ENCODE measurements at places on chromosomes 12 and 14. TPM values are rescaled to one million over a fixed set of nuclear protein-coding genes. Genes with fewer than 3 reads are reported as not detected.

DNA sequence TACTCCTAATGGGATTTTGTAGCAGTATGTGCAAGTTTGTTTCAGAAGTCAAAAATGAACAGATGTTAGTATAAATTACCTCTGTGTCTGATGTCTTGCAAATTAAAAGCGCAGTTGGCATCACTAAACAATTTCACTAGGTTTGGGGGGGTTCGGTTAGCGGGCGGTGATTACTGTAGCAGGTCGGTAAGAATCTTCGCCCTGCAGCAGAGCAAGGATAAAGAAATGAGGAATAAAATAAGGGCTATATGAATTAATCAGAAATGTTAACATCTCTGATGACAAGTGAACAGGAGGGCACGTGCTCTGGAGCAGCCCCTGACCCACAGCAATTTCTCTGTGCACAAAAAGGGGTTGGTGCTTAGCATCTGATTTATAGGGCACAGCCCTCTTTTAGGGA, 43.6 kb upstream of the VSX2 start:
- no peak for DNase-seq

CATSPERB gene
- polyA plus RNA-seq = 0.10 TPM

TAS2R20 gene
- polyA plus RNA-seq = 1.7 TPM

DNA sequence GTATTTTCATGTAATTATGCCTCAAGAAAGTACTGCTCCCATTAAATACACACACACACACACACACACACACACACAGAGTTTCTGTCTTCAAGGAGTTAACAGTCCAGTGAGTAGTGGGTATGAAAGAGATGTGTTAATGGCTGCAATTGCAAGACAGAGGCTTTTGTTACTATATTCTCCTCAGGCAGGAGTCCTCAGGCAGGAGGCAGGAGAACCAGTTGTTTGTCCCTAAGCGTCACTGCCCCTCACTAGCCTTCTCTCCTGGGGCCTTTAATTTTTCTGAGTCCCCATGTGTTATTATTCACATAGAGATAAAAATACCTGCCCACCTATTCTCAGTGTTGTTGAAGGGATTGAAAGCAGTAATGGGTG, 31.2 kb downstream of the DAD1 start:
- DNase-seq = no peak

- no peak for DNase-seq
These were observed 6.4 kb downstream of the NKX2-1 start for GRCh38 chr14:36513451-36514277.

- DNase-seq = no peak
These were observed 66.4 kb upstream of the FLRT2 start for GRCh38 chr14:85463512-85463911.

GRCh38 chr12:28824193-28824846, 324.8 kb upstream of the FAR2 start:
- no peak for DNase-seq

TCL1A gene
- 10.6 TPM for polyA plus RNA-seq

RERGL gene
- polyA plus RNA-seq = 0.48 TPM

DNA sequence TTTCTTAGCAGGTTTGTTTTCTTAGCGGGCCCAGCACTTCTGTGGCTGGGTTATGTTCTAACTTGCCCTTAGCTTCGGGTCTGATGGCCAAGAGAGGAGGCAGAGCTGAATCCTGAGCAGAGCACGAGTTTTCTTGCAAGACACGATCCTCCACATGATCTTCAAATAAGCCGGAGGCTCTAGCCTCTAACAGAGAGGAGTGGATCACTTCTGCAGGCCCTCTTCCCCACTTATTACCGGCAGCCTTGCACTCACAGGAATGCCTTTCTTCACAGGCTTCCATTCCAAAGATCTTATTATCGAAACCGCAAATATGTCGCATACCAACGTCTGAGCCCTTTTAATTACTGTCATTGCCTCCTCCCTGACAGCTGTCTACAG, 79.5 kb downstream of the SINHCAF start:
- DNase-seq = no peak

GPX2 gene
- polyA plus RNA-seq = not detected

CEBPE gene
- 0.14 TPM for polyA plus RNA-seq

DNA sequence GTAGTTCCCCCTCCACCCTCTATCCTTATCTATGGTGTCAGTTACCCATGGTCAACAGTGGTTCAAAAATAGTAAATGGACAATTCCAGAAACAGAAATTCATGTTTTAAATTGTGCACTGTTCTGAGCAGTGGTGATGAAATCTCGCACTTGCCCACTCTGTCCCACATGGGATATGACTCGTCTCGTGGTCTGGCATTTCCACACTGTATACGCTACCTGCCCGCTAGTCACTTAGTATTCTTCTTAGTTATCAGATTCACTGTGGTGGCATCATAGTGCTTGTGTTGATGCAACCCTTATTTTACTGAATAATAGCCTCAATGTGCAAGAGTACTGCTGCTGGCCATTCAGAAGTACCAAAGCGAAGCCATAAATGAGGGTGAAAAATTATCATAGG, 507.0 kb downstream of the SNAPC1 start:
- DNase-seq = no peak

SCNN1A gene
- polyA plus RNA-seq = 0.38 TPM

DNA sequence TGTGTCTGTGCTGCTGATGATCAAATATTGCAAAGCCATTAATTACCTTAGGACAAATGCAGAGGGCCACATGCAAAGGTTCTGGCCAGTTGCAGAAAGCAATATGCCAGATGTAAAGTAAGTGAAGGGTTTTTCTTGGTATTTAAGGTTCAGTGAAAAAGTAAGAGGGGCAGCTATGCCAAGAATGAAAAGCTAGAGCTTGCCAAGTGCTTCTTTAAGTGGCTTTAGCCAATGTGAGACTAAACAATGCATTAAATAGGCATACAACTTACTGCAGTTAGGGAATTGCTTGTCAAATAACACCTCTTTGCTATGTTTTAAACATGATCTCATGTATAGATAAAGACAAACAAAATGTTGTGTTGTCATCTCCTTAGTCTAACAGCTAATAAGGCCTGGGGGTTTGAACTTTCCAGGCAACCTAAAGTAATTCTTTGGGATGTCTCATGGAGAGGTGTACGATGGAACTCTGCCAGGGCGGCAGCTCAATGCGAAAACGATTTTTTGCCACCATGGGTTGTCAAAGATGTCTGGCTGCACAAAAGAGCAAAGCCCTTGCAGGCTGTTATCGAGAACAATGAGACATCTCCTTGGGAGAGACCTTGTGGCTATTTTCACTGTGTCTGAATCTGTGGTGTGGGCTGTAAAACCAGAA, 12.0 kb downstream of the IGF1 start:
- no peak for DNase-seq

DNA sequence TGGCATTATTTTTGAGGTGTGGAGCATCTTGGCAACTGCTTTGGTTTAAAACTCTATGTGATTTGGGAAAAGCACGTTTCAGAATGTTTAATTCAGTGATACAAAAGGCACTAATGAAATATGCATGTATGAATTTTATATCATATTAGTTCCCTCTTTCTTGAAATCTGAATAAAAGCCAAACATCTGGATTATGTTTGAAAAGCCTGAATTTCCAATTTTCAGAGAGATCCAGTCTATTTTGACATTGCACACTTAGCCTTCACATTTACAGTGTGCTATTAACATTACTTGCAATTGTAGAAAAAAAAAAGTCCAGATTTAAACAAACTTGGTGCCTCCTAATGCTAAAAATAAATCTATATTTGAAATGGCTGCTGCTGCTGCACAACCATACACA, 219.1 kb upstream of the NPAS3 start:
- peak; percentile 35 for DNase-seq

BICD1 gene
- polyA plus RNA-seq = 11.8 TPM

DNA sequence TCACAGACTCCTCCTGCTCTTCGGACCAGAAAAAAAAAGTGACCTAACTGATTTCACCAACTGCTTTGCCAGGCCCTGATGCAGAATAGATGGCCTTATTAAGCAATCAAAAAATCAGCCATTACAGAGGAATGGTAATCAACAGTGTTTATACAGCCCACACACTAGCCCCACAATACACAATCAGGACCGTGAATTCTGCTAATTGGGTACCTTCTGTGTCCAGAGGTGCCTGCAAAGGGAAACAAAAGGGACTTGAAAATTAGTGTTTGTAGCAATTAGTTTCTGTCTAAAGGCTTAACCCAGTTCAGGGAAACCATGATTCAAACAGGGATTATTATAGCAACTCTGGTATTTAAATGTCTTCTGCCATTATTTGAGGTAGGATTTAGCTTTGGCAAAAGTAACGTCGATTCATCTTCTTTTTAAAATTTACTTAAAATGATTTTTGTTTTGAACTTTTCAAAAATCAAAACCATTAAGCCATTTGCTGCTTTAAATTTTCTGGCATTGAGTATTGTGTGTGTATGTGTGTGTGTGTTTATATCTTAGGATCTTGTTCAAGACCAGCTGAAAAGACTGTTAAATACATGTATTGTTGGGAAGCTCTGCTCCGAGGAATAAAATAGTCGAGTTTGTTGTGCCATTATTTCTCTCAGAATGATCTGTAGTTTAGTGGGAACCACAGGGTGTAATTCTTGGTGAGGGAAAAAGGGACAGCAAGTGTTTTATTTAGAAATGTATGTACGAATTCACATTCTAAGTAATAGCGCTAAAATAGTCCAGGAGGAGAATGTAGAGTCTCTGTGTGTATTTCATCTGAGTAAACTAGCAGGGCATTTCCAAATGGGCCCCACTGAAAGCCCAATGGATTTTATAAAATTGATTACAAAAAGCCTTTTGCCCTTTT, 156.1 kb downstream of the PTCSC3 start:
- no peak for DNase-seq

LTA4H gene
- polyA plus RNA-seq = 73.9 TPM

- no peak for DNase-seq
These were observed 1.8 kb downstream of the JAG2 start for GRCh38 chr14:105166571-105167302.

SLC2A14 gene
- polyA plus RNA-seq = 0.58 TPM

GALNT8 gene
- polyA plus RNA-seq = 6.1 TPM

KRT2 gene
- polyA plus RNA-seq = not detected

- peak; percentile 78 for DNase-seq
These were observed at the start of gene ESPL1 for GRCh38 chr12:53267999-53268629. Gene ESPL1 (plus strand): TSS chr12:53268299. CDS start chr12:53268767, 468 bp downstream.

MYF5 gene
- polyA plus RNA-seq = 24.4 TPM

TMEM121 gene
- polyA plus RNA-seq = 2.0 TPM

DNA sequence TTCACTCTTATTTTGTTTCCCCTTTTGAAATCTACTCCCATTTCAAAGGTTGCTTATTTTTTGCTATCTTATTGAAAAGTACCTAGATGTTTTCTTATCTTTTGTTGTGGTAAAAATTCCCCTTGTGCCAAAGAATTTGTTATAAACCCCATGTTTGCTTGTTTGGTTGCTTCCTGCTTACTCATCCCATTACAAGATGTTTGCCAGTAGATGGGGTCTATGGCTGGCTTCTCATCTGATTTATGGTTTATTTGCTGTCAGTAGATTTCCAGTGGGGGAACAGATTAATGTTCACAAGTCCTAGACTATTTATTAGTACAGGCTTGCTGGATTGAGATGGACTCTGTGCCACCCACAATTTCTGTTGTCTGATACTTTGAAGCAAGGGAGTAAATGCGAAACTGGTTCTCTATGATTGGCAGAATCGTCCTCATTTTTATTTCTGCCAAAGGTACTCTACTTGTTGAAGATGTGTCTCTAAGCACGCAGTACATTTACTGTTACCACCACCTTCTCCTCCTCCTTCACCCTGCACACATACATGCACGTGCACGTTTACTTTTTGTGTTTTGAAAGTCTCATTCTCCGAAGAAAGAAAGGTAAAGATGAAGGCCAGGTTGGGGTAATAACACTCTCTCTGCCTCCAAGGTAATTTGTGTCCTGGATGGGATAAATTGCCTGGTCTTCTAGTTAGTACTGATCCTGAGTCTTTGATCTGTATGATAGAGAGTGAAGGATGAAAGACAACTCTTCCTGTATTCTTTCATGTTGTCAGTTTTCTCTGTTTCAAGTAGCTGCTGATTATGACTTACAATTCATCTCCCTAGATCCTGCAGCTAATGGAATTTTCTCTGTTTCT, 117.2 kb upstream of the ATP2B1 start:
- DNase-seq = no peak

- DNase-seq = no peak
These were observed 19.9 kb upstream of the GPR68 start for GRCh38 chr14:91264151-91265150.

GRCh38 chr12:51820526-51821439, 27.7 kb downstream of the FIGNL2 start:
- peak; percentile 66 for DNase-seq

GRCh38 chr14:50387548-50387947, 9.1 kb downstream of the CDKL1 start:
- no peak for DNase-seq

DNA sequence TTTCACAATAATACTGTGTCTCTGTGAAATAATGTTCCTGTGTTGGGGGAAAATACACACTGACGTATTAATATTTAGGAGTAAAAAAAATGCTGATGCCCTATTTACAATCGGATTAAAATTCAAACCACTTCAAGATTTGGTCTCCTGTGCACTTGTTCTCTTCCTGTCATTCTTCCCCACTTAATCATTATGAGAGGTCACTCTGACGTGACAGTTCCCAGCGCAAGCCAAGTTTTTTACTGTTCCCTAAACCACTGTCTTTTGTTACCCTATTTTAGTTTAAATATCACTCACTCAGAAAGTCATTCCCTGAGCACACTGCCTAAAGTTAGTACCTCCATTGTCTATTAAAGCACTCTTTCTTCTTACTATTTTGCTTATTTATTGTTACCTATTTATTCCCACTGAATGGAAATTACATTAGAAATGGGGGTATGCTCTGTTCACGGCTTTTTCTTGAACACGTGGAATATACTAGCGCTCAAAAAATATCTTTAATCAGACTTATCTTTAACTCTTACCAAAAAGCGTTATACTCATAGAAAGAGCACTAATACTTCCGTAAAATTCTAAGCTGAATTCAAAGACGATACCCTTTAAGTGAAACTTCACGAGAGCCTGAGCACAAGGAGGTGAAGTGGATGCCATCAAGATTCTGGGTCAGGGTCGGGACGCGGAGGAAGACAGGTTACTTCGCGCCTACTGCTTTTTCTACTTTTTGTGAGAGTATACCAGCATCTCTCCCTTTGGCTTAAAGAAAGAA, 670 bp upstream of the PSMA3 start:
- DNase-seq = peak; percentile 33

DNA sequence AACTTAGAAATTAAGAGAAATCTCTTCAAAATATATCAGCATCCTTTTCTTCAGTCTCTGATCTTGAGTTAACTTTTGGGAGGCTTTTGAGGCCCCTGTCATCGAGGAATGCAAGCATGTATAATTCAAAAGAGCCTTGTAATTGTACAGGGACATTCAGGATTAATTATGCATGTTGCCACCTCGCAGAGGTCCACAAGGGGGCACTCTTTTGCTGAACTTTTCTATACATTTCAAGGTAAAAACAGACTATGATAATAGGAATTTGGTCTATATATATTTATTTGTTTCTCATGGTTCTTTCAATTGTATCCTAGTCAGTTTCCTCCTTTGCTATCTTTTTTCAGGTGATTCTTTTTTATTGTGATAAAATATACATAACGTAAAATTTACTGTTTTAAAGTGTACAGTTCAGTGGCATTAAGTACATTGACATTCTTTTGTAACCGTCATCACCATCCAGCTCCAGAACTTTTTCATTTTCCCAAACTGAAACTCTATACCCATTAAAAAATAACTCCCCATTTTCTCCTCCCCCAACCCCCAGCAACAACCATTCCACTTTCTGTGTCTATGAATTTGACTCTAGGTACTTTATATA, 47.0 kb upstream of the SLC2A13 start:
- DNase-seq = peak; percentile 49

PFKM gene
- 336 TPM for polyA plus RNA-seq

Measured in muscle of arm (tissue), 14 donors.